Activated CD8-positive, alpha-beta memory T cell treated with anti-CD3 and anti-CD28 coated beads for 1 hour (primary cell): ENCODE measurements at places on chromosomes 7 and 10.

GRCh38 chr7:4080954-4081353, 601.1 kb upstream of the FOXK1 start:
- DNase-seq, result no peak

- DNase-seq, result no peak
Measured at GRCh38 chr10:17693009-17693408, 49.1 kb downstream of the STAM start.

- DNase-seq, result no peak
Measured at GRCh38 chr7:30771880-30772425, 736 bp downstream of the MINDY4 start.

DNA sequence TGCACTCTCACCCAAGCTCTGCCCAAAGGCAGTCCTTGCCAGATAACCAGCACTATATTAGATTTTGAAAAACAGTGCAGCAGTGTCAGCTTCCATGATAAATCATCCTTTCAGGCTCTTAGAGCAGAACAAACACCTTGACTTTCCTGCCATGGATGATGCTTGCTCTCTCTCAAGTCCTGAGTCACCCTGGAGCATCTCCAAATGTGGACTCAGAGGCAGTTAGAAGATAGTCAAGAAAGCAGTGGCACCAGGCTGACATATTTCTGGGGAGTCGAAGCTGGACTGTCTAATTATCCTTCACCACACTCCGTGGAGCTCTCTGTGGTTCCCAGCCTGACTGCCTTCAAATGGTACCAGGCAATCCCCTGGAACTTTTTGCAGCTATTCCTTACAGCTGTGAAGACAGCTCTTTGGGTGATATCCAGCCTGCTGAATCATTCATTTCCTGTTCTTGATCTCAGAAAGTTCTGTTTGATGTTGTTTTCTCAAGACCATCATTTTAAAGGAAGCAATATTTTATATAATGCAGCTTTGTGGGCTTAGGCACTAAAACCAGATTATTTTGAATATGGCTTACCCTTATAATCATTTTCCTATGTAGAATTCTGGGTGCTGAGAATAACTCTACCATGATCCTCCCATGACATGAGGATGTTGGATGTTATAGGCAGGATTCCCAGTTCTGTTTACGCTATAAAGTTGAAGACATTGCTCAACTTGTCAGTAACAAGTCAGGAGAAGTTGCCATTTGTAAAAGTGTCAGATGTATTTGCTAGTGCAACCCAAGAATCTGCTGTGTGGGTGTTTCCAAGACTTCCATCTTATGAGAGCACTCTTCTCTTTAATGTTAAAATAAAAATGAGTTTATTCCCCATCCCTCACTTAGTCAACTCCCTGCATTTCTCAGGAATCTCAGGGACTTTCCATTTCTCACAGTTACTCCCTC, 233.8 kb downstream of the C7orf25 start:
- DNase-seq, result no peak

DNA sequence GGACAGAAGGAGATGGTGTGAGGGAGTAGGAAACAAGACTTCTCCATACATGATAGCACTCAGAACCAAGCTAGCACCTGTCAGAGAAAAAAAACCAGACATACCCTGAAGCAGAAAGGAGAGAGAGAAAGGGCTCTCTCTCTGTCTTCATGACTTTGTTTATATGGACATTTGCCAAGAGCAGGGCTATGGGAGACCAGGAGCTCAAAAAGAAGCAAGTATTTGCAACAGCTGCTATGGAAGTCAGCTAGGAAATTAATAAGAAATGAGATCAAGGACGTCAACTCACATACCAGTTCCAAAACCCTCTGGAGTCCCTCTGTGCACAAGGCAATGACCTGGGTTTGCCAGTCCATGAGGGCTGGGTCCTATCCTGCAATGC, 111.6 kb downstream of the SGMS1 start:
- DNase-seq, result no peak

- no peak for DNase-seq
Measured at GRCh38 chr7:28112883-28113540, 67.6 kb downstream of the JAZF1 start.

DNA sequence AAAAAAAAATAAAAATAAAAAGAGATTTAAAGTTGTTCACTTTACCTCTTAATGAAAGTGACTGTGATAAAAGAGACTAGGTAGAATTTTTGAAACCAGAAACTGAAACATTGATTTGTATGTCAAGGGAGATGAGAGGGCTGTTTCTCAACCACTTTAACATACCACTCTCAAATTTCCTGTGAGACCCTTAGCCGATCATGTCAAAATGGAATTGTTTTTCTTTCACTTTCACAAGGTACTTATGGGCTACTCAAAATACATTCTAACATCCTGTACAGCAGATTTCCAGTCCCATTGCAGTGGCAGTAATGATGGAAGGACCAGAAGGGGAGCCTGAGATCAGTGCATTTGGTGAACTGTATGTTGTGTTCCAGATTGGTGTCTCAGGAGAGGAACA, 261.2 kb downstream of the PPP1R3A start:
- DNase-seq, result no peak

GRCh38 chr7:23971031-23971430, 261.0 kb downstream of the STK31 start:
- DNase-seq, result no peak

- no peak for DNase-seq
Measured at GRCh38 chr10:59852670-59853069, 53.7 kb downstream of the CCDC6 start.

DNA sequence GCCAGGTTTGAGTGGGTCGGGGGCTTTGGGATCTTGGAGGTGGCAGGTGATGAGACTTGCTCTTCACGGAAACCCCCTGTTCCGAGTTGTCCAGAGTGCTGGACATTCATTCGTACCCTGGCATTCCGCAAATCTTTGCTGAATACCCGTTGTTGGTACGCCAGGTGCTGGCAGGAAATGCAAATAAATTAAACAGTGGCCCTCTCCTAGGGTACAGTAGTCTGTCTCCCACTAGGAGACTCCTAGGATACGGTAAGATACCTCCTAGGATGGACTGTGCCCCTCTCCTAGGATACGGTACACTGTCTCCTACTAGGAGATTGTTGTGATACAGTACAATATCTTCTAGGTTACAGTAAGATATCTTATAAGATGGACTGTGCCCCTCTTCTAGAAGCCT, 544 bp downstream of the SEC23IP start:
- no peak for DNase-seq

- DNase-seq, result no peak
Measured at GRCh38 chr7:24922099-24922773, 57.7 kb downstream of the OSBPL3 start.

GRCh38 chr10:124597846-124598165, 136.2 kb downstream of the LHPP start:
- DNase-seq, result no peak

DNA sequence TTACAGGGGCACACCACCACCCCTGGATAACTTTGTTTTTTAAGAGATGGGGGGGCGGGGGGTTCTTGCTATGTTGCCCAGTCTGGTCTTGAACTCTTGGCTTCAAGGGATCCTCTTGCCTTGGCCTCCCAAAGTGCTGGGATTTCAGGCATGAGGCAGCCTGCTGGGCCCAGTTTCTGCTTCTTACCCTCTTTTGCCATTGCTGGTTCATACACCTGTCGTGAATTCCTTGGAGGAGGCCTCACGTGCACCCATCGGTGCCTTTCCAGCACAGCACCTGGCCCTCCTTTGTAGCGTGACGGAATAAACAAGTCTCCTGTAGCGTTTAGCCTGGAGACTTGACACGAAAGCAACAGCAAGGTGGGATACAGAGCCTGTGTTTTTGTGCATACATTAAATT, 75.5 kb downstream of the CARD11 start:
- DNase-seq, result no peak

GRCh38 chr7:1992554-1992953, 240.2 kb downstream of the MAD1L1 start:
- DNase-seq, result no peak

DNA sequence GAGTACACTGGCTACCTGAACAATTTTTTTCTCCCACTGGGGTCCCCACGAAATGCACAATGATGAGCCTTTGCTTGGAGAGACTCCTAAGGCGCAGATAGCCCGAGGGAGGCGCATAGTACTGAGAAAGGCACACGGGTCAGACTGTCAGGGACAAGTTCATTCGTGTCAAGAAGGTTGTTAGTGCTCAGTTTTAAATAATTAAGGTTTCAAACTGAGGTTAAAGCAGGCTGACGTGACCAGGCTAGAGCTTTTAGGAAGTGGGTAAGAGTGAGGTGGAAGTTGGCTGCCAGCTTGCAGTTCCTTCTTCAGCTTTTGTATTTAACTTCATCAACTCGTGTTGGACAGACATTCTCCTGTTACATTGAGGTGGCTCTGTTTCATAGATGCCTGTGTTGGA, 31.6 kb downstream of the RBM33 start:
- DNase-seq, result no peak

DNA sequence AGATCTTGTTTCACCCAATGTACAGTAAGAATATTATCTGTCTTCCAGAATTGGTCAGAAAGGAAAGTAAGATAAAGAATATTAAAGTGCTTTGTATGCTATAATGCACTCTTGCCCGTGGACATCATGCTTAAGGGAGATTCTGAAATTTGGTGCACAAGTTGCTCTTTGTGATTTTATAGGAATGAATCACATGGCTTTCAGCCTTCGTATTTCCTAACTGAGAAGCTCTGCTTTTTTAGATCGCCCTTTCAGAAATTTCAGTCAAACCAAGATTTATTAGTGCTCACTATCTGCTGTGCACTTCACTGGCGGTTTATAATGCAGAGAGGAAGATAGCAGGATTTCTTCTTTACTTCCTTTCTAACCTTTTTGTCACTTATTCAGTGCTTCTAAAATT, 1248.5 kb upstream of the LRRN3 start:
- DNase-seq, result no peak

GRCh38 chr7:117281562-117281961, 41.3 kb downstream of the WNT2 start:
- DNase-seq, result no peak

DNA sequence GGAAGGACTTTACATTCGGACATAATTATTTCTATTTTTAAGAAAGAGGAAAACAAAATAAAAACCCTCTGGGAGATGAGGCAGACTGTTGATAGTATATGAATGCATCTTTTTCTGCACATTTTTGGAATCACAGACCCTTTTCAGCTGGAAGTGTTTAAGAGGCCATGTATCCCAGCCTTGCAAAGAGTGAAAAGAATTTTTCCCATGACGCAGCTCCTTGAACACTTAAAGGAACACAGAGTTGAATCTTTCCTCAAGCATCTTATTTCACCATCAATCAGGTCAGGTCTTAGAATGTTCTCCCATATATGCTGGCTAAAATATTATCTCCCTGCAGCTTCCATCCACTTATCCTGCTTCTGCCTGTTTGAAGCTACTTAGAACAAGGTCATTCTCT, 45.9 kb upstream of the PAPSS2 start:
- no peak for DNase-seq
